ENCODE measurements at places on chromosomes 5 and 9.

- no peak for DNase-seq
These were observed 149.5 kb upstream of the PHYKPL start for GRCh38 chr5:178381921-178382695.

- no peak for DNase-seq
These were observed 490.1 kb upstream of the CD180 start for GRCh38 chr5:67686746-67687145.

DNA sequence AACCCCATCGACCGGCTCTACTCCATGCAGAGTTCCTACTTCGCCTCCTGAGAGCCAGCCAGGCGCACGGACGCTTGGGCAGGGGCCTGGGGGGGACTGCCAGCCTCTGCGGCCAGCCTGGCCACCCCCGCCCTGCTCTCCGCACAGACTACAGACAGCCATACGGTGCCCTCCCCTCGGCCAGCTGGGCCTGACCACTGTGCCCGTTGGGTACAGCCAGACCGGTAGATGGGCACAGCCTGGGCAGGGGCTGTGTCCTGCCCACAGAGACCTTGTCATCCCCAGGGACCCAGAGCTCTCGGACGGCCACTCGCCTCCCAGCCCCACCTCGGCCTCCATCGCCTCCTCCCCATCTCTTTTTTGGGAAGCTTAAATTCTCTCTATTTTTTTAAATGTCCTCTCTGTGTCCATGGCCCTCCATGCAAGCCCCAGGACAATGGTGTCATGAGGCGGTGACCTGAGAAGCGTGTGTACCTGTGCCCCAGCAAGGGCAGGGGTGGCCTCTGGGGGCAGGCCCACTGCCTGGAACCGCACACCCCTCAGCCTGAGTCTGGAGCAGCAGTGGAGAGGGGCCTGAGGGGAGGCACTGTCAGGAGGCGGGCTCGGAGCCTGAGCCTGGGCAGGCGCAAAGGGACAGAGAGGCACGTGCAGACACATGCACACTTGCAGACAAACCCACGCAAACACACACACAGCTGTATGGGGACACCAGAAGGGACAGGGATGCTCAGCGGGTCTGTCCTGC is 82.8 kb downstream of the LMX1B start:
- no peak for DNase-seq

DNA sequence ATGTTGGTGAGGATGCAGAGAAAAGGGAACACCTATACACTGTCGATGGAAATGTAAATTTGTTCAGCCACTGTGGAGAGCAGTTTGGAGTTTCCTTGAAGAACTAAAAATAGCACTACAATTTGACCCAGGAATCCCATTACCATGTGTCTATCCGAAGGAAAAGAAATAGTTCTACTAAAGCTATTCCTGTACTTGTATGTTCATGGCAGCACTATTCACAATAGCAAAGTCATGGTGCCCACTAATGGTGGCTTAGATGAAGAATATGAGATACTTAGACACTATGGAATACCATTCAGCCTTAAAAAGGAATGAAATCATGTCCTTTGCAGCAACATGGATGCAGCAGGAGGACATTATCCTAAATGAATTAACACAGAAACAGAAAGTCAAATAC is 50.2 kb upstream of the CAST start:
- DNase-seq: no peak

- no peak for DNase-seq
These were observed 95.5 kb upstream of the PUM3 start for GRCh38 chr9:2939368-2939767.

GRCh38 chr9:136657974-136658848 is 4.5 kb upstream of the EGFL7 start:
- DNase-seq: no peak

DNA sequence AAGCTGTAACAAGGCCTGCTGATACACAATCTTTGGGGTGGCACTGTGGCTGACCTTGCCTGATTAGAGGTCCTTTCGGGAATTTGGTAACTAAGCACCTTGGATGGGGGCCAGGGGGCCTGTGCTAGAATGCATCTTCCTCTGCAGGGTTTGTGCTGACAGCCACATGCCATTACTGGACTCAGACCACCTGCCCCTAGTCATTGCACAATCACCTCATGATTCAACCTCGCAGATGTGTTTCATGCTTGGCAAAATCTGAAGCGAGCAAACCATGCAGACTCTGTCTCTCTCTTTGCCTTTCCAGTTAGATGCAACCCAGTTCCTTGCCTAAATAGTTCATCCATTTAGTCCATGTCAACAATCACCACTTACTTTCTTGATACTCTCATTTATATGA is 96.5 kb upstream of the ERCC6L2 start:
- no peak for DNase-seq

- DNase-seq: no peak
These were observed 530.5 kb downstream of the SEMA5A start for GRCh38 chr5:9015260-9015936.

GRCh38 chr9:33329117-33329563 is 38.8 kb downstream of the NFX1 start:
- no peak for DNase-seq

GRCh38 chr5:122137702-122138101 is 8.4 kb downstream of the ZNF474 start:
- DNase-seq: no peak

DNA sequence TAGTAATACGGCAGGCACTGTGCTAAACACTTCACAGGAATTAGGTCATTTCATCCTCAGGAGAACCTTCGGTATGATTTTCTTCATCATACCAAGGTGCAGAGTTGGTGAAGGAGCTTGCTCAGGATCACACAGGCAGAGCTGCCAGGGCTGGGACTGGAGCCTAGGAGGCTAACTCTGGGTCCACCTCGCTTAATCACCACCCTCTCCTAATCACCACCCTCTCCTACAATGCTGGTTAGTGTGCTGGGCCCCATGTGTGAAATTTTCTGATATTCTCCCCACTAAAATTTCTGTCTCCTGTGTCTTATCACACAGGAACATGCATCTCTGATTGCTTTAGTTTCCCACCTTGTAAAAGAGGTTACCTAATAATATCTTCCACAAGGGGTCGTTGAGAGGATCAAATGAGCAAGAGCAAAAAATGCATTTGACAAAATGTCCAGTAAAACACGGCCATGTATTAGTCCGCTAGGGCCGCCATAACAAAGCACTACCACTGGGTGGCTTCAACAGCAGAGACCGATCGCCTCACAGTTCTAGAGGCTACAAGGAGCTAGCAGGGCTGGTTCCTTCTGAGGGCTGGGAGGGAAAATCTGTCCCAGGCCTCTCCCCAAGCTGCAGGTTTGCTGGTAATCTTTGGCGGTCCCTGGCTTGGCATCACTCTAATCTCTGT is 128.2 kb upstream of the NFIB start:
- DNase-seq: no peak

- DNase-seq: no peak
These were observed 203.9 kb upstream of the CDH9 start for GRCh38 chr5:27242258-27242626.

DNA sequence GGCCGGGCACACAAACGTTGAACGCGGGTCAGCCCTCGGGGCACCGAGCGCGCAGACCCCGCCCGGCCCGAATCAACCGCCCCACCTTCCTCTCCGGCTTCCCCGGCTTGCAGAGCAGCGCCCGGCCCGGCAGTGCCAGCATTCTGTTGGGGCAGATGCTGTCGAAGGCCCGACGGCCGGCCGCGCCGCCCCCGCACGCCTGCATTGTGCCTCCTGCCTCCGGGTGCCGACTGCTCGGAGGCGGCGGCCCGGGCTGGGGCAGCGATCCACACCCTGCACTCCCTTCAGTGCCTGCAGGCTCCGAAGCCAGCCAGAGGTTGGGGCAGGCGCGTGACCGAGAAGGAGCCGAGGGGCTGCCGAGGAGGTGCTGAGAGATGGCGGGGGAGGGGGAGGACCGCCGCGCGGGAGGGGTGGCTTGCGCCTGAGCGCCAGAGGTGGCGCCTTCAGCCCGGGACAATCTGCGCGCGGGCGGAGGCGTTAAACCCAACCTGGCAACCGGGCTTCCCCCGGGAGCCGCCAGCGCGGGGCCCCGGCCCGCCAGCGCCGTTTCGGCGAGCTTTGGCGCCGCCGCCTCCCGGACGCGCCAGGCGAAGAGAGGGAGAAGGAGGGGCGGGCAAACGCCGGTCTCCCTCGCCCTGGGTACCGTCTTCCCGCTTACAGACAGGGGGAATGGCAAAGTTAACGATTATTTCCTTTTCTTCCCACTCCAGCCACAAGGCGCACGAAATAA is at the start of gene MCIDAS:
MCIDAS (minus strand) TSS at position 382 of the 730 bp plus-strand sequence; CDS start at position 205, 177 bp downstream.
- peak; percentile 61 for DNase-seq

- no peak for DNase-seq
These were observed 64.4 kb downstream of the UGCG start for GRCh38 chr9:111961009-111961408.

GRCh38 chr5:98827161-98827560 is 53.7 kb downstream of the RGMB start:
- DNase-seq: no peak

DNA sequence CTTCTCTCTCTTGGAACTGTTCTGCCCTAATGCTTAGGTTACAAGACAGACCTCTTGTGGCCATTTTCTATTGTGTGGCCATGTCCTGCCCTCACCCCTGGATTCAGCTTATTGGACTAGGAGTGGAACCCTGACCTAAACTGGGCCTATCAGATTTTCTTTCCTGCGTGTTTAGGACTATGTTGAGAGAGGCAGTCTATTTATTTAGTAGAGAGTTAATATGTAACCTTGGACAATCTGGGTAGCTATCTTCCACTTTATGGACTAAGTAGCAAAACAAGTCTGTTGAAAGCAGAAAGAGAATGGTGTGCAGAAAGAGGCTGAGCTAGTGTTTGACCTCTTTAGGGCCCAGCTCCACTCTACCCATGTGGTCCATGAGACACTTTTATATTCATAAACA is 82.6 kb upstream of the SMIM32 start:
- no peak for DNase-seq

- no peak for DNase-seq
These were observed 23.4 kb downstream of the TENT4A start for GRCh38 chr5:6736524-6737042.

GRCh38 chr5:168851902-168852321 is 272.7 kb upstream of the PANK3 start:
- no peak for DNase-seq

DNA sequence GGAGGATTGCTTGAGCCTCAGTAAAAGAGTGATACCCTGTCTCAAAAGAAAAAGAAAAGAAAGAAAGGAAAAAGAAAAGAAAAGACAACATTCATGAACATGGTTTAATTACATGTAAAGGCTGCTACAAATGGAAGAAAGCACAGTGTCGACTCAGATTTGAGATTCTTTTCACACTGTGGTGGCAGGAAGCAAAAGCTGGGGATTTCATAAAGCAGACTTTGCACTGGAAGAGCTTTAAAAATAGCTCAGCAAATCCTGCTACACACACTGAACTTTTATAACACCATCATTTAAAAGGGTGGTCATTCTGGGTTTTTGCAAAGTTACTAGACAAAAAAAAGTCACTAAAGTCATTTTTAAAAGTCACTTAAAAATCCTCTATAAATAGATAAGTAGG is 140.8 kb downstream of the CEMIP2 start:
- DNase-seq: no peak

DNA sequence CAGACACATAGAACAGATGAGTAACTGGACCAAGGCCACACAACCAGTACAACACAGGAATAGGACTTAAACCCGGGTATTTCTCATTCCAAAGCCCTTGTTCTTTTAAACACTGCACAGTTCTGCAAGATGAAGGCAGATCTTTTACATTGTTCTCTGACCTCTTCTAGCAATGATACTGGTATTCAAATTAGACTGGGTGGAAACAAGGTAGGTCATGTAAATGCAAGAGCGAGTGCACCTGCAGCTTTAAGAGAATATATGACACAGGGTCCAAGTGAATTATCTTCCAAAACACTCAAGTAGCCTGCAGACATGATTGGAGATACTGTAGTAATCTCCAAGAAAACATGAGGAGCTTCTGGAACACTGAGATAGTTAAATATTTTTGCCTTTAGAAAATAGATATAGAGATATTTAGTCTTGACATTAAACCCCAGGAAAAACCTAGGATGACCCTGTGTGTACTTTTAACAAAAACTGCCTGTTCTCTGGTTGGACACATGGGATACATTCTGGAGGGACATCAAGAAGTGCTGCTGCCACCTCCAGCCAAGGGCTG is 130.6 kb upstream of the EPB41L4A start:
- DNase-seq: no peak

GRCh38 chr5:16863469-16863946 is 72.6 kb downstream of the MYO10 start:
- no peak for DNase-seq

DNA sequence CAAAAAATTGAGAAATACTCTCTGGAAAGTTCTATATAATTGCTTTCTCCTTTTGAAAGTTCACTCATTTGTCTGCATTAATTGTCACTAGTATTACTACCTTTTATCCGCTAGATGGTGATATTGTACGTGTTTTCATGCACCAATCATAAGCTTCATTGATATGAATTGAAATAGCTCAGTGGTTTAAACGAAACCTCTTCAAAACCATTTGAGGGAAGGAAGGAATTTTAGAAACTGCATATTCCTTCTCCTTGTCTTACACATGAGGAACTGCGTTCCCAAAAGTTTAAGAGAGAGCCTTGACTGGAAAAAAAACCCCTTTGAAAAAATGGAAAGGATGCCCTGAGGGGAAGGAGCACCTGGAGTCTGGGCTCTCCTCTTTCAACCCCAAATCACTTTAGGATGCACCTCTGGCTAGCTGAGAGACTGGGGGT is 98.6 kb downstream of the YTHDC2 start:
- no peak for DNase-seq

DNA sequence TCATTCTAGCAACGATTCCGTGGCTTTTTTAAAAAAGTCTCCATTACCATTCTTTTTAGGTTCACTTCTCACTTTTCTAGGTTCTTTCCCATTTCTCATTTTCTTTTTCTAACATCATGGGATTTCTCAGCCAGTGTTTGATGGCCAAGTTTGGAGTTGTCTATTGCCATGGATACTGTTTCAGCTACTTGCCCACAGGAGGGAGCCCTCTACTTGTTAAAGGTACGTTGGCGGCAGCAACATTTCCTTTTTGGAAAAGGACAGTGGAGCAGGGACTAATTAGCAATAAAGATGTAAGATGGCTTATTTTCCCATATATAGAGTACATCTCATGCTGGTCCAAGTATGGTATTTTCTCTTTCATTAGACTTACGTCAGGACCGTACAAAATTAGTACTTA is 2257.5 kb upstream of the C9orf72 start:
- DNase-seq: no peak

- DNase-seq: no peak
These were observed 22.3 kb upstream of the RNF130 start for GRCh38 chr5:180093651-180094382.

GRCh38 chr5:6567835-6568234 is 65.0 kb downstream of the NSUN2 start:
- DNase-seq: no peak

DNA sequence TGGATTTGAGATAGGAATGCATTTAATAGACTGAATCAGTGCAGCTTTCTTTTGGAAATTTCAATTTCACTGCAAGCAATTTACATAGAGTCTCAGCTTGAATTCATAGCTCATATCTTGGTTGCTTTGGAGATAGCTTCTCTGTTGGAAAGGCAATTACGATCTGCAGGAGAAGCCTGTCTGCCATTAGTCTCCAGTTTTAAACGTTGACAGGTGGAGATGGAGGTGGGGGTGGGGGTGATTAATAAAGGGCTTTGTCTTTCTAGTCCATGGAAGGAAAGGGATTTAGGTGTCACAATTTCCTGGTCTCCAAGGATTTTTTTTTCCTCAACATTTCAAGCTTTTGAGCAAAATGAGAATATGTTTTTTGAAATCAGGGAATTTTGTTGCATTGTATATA is 184.7 kb downstream of the CARTPT start:
- no peak for DNase-seq

All from stimulated activated CD4-positive, alpha-beta T cell treated with anti-CD3 and anti-CD28 coated beads, Interleukin-1b, Interleukin-23, amount 100 ng/mL, for 4 hours (primary cell).